ENCODE measurements at places on chromosomes 3 and 15. TPM values are rescaled to one million over a fixed set of nuclear protein-coding genes. Genes with fewer than 3 reads are reported as not detected.

GRCh38 chr3:46372492-46373359, 2.0 kb downstream of the CCR5 start:
- no peaks in the 10 kb centered on the region for H3K36me3 ChIP-seq
- H3K4me3 ChIP-seq = no peak overlapping the region
- H3K27me3 ChIP-seq = no peaks in the 10 kb centered on the region
- H3K4me1 ChIP-seq = peaks cover 19% of the 10 kb centered on the region
- DNase-seq = no peak

DNA sequence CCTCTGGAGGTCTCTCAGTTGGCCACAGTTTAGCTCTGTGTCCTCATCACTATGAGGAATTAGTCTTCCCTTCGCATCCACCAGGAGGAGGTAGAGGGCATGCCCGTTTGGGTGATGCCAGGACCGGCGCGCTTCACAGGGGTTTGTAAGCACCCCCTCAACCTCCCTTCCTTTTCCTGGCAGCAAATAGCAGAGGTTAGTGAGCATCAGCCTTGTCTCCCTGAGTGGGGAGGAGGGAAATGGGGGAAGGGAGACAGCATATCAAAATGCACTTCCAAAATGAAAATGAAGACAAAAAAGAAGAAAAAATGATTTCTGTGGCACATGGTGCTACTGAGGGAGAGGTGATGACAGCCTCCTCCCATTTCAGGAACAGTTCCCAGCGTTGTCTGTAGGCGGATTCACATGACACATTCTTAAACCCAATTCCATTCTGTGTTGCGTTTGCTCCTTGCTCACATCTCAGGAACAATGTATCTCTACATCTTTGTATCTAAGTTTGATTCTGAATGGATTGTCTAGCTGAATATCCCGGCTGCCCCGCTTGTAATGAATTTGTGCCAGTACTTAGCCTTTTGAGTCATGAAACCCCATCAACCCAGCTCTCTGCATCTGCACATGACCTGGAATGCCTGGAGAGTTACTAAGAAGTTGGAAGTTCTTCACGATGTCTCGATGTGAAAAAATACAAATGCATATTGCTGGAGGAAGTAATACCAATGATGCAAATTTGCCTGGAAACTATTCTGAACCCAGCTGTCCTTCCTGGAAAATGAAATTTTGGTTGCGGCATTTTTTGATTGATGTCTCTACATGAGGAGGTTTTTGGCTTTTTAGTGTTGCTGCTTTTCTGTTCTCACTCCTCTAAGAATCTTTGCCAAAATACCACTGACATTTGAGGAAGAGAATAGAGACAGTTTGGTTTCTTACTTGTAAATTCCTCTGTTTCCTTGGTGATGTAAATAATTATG, 45.2 kb downstream of the TYRO3 start:
- peak overlapping the region; percentile 54 for H3K4me3 ChIP-seq
- H3K27me3 ChIP-seq = no peaks in the 10 kb centered on the region
- peaks cover 7% of the 10 kb centered on the region for H3K4me1 ChIP-seq
- no peak overlapping the region for H3K27ac ChIP-seq
- peak; percentile 44 for DNase-seq
- H3K36me3 ChIP-seq = no peaks in the 10 kb centered on the region

The ADAMTS7 gene
- total RNA-seq = 1.3 TPM

The FBXL22 gene
- 0.17 TPM for total RNA-seq

- no peak for DNase-seq
- H3K4me1 ChIP-seq = no peaks in the 10 kb centered on the region
Observed at GRCh38 chr3:115396801-115397200, 226.5 kb upstream of the GAP43 start.

GRCh38 chr3:50430950-50431435, 71.7 kb upstream of the TMEM115 start:
- no peaks in the 10 kb centered on the region for H3K36me3 ChIP-seq
- no peak overlapping the region for H3K27ac ChIP-seq
- no peaks in the 10 kb centered on the region for H3K4me1 ChIP-seq
- H3K27me3 ChIP-seq = peaks cover 8% of the 10 kb centered on the region

Measured in PC-9 (cell line).